ENCODE measurements at places on chromosomes 3 and 15.

DNA sequence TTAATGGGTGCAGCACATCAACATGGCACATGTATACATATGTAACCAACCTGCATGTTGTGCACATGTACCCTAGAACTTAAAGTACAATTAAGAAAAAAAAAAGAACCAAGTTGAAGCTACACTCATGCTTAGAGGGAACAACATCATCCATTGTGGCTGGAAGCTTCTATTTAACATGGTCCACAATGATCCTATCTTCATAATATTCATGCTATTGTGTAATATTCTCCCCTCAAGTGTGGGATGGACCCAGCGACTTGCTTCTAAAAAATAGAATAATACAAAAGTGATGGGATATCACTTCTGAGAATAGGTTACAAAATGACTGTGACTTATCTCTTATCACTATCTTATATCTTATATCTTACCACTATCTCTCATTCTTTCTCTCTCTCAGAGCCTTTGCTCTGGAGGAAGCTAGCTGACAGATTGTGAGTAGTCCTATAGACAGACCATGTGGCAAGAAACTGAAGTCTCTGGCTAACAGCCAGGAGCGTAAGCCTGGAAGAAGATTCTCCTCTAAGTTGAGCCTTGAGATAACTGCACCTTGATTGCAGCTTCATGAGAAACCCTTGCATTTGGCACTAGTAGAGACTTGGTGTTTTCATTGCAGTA lies 198.5 kb upstream of the MRPL3 start:
- no peak for DNase-seq

DNA sequence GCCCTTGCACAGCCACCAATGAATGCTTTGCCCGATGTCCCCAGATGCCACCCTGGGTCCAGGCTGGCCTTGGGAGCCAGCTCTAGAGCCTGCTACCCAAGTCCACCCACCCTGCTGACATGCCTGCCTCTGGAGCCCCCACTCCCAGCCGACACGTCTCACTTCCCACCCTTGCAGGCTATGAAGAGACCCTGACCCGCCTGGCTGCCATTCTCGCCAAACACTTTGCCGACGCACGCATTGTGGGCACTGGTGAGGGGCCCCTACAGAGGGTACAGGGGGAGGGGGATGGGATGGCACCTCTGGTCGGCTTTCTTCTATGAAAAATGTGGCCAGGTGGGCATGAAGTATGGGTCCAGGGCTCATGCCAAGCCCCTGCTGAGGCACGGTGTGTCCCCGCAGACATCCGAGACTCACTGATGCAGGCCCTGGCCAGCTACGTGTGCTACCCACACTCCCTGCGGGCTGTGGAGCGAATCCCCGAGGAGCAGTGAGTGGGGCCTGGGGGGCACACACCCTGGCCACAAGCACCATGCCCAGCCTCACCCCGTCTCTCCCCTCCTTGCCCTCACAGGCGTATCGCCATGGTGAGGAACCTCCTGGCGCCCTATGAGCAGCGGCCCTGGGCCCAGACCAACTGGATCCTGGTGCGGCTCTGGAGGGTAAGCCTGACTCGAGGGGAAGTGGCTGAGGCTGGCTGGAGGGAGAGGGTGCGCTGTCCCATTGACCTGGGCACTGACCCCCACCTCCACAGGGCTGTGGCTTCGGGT lies 6.0 kb downstream of the AMIGO3 start:
- DNase-seq = no peak

- no peak for DNase-seq
Measured at GRCh38 chr15:82862886-82863285, 53.5 kb downstream of the WHAMM start.

- no peak for DNase-seq
Measured at GRCh38 chr3:144470666-144471065, 499.0 kb downstream of the DIPK2A start.

DNA sequence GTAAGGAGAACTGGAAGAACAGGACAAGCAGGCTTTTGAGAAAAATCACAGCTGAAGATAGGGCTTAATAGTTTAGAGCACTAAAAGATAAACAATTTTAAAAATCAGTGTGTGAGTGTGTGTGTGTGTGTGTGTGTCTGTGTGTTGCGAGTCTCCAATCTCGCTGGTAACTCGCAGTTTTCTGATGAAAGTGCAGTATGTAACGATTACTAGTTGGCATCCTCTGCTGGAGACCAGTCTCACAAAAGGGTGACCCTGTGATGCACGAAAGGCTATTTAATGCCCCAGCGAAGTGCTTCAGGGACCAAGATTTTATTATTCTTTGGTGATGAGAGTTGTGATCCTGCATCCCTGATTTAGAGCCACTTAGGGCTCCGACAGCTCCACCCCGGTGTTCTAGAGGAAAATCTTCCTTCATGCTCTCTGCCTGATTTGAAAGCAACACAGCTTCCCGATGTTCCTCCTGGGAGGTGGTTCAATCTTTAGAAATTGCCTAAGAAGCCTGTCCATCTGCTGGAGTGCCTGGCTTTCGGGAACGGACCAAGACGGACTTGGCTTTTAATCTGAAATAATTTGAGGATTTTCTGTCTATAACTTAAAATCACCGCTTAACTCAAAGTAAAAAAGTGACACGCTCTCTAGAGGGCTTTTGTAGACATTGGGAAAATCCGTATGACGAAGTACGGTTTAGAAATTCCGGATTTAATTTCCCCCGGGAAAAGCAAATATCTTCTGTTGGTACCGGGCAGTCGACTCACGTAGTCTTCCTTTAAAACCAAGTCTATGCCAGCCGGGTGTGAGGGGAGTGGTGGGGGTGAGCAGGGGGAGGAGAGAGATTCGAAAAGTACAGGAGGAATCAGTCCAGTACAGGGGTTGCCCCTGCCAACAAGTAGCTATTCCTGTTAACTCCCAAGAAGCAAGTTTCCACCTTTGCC lies 1.1 kb upstream of the ALCAM start:
- no peak for DNase-seq

- DNase-seq = no peak
Measured at GRCh38 chr3:152175528-152175889, 93.2 kb upstream of the MBNL1 start.

- no peak for DNase-seq
Measured at GRCh38 chr15:65962187-65962586, 92.9 kb downstream of the RAB11A start.

DNA sequence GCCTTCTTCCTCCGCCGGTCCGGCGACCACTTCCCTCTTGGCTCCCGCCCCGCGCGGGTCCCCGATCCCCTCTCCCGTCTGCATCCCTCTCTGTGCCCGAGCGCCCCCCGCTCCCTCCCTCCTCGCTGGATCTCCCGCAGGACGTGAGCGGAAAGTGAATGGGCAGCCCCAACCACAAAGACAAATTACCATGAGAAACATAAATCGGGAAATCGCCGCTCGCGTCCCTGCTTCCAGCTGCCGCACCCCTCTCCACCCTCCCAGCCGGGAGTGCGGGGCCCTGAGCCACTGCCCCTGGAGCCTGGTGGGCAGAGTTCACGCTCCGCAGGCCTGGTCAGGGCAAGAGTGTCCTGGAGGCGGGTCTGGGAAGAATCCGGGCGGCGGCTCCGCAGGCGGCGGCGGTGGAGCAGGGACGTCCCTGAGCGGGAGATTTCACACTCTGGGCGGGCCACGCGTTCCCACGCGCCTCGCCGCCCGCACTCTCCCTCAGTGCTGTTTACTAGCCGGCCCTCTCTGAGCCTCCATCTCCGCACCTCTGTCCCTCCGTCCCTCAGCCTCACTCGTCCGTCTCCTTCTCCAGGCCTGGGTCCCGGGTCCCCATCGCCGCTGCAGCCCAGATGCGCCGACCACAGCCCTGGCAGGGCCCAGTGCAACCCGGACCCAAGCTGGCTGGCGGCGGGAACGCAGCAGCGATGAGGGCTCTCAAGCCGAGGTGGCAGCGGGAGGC lies 835 bp downstream of the SEMA5B start:
- DNase-seq = peak; percentile 2

DNA sequence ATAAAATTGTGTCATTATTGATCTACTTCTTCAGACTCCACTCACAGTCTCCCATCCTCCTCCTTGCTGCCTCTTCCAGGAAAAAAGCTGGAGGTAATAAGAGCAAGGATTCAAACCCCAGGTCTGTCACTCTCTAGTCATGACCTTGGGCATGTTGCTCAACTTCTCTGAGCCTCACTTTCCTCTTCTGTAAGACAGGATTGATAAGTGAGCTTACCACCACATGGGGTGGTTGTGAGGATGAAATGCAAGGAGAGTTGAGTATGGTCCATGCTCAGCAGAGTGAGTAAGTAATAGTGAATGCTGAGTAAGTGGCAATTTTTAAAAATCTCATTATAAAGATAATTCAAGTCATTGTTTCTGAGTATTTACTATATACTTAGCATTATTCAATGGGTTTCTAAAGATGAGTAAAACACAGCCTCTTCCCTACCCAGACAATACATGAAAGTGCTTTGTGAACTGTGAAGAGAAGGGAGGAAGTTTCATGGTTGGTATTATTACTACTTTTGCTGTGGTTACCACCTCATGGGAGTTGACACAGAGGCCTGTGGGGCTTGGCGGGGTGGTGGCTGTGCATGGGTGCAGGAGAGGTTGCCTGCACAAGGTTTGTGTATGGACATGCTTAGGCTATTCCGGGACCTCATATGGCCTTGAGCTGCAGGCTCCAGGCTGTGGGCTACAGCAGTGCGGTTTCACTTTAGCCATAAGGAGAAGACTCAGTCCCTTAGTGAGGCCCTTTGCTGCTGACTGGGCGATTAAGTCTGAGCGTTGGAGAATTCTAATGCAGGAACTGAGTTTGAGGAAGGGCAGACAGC lies 30.0 kb downstream of the SLC6A11 start:
- DNase-seq = no peak

DNA sequence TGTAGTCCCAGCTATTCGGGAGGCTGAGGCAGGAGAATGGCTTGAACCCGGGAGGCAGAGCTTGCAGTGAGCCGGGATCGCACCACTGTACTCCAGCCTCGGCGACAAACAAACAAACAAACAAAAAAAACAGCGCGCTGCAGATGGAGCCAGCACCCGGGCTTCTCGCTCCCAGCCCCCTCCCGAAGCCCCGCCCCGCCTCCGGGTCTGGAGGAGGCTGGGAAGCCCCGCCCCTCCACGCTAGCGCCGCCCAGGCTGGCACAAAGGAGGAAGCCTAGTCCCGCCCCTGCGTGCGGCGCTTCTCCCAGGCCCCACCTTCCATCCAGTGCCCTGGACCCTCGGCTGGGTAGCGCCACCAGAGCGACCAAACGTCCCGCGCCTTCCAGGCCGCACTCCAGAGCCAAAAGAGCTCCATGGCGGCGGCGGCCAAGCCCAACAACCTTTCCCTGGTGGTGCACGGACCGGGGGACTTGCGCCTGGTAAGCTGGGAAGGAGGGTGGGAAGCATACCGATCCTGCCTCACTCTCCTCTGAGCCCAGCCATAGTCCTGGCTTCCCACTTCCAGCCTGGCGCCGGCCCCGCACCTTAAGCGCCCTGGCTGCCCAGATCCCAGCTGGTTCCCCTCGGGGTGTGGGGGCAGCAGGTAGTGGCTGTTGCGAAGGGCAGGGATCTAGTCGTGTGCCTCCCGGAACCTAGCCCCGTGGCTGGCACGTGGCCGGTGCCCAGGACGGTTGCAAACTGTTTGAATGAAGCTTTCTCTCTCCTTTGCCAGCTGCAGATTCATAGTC lies at the start of gene SORD:
Gene SORD, plus strand, starts transcription at position 325 of the 788 bp plus-strand sequence. Its CDS starts 89 bp downstream, at position 414.
- peak; percentile 94 for DNase-seq

- DNase-seq = no peak
Measured at GRCh38 chr3:42504334-42505127, 2.1 kb downstream of the VIPR1 start.

DNA sequence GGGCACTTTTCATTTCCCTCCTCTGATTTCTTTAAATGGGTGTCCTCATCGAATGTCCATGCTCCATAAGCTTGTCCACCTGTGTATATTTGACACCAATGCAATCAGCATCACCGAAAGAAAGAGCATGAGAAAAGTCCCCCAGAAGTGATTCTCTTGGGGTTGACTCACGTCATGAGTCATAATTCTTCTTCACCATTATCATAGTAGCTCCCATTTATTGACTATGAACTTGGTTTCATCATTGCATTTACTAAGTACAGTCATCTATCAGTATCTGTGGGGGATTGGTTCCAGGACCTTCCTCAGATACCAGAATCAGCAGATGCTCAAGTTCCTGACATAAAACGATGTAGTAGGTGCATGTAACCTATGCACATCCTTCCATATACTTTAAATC lies 372.5 kb upstream of the CFAP20DC start:
- no peak for DNase-seq
